ENCODE measurements at places on chromosomes 3 and 15. TPM values are rescaled to one million over a fixed set of nuclear protein-coding genes. Genes with fewer than 3 reads are reported as not detected.

The CYP19A1 gene
- total RNA-seq = 0.12 TPM

The TAGLN3 gene
- total RNA-seq = 29.5 TPM

The POLR2M gene
- total RNA-seq = 129 TPM

The IL20RB gene
- total RNA-seq = 1.8 TPM

The SFMBT1 gene
- total RNA-seq = 7.5 TPM

The MAPKBP1 gene
- 32.2 TPM for total RNA-seq

The ABHD6 gene
- total RNA-seq = 11.4 TPM

The CBLB gene
- 47.7 TPM for total RNA-seq

The CLRN1 gene
- total RNA-seq = not detected

The MYEF2 gene
- 16.6 TPM for total RNA-seq

The SLC22A13 gene
- 0.22 TPM for total RNA-seq

The DUOXA2 gene
- not detected for total RNA-seq

The LOXL1 gene
- 64.3 TPM for total RNA-seq

The RAB43 gene
- total RNA-seq = 13.2 TPM

The KLHL24 gene
- 81.4 TPM for total RNA-seq

The PAQR5 gene
- total RNA-seq = 1.5 TPM

The ADGRG7 gene
- 1.1 TPM for total RNA-seq

The CISH gene
- 0.62 TPM for total RNA-seq

The TOPAZ1 gene
- total RNA-seq = not detected

The KBTBD13 gene
- not detected for total RNA-seq

The FAM107A gene
- total RNA-seq = not detected

The GNAT1 gene
- total RNA-seq = not detected

The CCDC54 gene
- total RNA-seq = not detected

The SIDT1 gene
- total RNA-seq = not detected

The P4HTM gene
- total RNA-seq = 42.4 TPM

The SLC12A1 gene
- total RNA-seq = not detected

The NCK1 gene
- 69.9 TPM for total RNA-seq

The ENTPD3 gene
- not detected for total RNA-seq

The GP9 gene
- not detected for total RNA-seq

All from uterine smooth muscle cell (primary cell).